ENCODE measurements at places on chromosomes 5 and 9. TPM values are rescaled to one million over a fixed set of nuclear protein-coding genes. Genes with fewer than 3 reads are reported as not detected.

- no peak for DNase-seq
Measured at GRCh38 chr5:166992874-166993722, 1298.3 kb upstream of the WWC1 start.

DNA sequence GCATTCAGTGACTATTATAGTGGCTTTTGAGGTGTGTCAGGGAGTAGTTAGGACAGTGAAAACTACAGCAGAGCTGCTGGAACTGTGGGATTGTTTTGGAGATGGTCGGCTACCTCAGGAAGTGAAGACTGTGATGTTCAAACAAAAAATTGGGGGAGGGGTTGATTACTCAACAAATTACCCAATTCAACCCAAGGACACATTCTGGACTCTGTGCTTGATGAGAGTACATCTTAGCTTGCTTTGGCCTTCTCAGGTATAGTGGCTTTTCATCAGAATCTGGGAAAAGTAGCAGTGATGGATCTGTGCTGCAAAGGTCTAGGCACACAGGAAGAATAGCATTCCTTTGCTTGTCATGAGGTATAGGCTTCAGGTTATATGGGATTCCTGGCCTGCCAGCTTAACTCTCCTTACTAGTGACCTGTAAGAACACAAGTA is 47.0 kb downstream of the SLC44A1 start:
- no peak for DNase-seq

- peak; percentile 98 for DNase-seq
Measured at GRCh38 chr5:126354012-126354857, 69.0 kb upstream of the GRAMD2B start.

DNA sequence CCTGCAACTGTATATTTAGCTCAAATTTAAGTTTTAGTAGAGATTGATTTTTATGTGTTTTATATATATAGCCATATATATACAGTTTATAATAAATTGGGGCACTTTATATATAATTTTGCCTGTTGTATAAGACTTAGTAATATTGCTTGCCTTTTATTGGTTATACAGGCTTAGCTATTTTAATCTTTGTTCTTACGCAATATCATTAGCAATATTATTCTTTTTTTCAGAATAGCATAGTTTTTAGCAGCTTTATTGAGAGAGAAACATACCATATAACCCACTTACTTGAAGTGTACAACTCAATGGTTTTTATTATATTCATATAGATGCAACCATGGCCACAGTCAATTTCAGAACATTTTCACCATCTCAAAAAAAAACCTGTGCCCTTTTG is 28.0 kb downstream of the CDO1 start:
- DNase-seq = no peak

DNA sequence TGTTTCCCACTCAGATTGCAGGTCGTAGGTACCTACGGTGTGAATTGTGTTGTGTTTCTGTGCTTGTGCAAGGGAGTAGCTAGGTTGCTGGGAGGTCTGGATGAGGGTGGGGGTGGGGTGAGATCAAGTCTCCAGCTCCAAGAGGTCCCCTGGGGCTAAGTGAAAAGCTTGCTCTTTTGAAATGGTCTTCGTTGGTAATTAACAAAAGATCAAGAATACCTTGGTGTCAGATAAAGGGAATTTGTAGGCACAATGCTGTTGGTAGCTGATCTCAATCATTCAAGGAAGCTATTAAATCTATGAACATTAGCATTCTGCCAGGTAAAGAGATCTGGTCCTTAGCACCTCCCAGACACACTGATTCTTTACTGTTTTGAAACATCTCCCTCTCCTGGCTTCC is 928 bp upstream of the PCDHGC4 start:
- DNase-seq = no peak

- DNase-seq = no peak
Measured at GRCh38 chr9:88193766-88194165, 55.5 kb upstream of the SPATA31C2 start.

DNA sequence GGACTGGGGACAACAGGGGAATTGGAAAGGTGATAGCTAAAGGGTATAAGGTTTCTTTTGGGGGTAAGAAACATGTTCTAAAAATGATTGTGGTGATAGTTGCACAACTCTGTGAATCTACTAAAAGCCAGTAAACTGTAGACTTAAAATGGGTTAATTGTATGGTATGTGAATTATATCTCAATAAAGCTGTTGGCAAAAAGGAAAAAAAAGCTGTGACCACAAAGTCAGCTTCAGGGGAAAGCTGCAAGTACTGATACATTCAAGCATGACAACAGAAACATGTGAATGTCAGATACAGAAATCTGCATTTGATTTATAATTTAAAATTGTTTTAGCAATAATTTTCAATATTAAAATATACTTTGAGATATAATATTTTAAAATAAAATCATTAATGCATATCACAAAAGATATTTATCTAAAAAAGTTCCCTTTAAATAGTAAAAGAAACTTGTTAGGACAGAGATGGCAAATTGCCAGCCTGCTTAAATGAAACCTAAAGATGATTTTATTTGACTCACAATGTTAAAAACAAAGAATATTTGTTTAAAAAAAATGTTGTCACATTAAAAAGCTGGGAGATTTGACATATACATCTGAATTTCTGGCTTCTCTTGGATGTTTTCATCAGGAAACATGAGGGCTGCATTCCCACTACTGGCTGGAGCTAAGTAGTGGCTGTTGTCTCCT is 66.0 kb downstream of the TBCA start:
- DNase-seq = peak; percentile 20

- DNase-seq = no peak
Measured at GRCh38 chr5:173015598-173016455, 32.3 kb downstream of the ATP6V0E1 start.

DNA sequence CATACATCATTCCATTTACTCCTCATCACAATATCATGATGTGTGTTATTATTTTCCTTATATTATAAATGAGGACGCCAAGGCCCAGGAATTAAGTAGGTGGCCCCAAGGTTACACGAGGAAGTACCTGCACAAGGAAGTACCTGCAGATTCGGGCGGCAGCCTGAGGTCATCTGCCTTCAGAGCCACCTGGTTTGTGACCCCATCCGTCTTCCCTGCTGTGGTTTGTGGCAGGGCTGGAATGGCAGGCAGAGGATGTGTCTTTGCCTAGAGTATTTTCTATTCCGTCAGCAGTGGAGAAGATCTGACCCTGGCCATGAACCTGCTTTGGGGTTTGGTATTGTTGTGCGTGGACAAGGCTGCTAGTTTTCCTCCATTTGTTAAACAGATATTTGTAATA is 59.7 kb downstream of the PDZD2 start:
- no peak for DNase-seq

- peak; percentile 55 for DNase-seq
Measured at GRCh38 chr5:124823380-124823779, 76.9 kb upstream of the ZNF608 start.

DNA sequence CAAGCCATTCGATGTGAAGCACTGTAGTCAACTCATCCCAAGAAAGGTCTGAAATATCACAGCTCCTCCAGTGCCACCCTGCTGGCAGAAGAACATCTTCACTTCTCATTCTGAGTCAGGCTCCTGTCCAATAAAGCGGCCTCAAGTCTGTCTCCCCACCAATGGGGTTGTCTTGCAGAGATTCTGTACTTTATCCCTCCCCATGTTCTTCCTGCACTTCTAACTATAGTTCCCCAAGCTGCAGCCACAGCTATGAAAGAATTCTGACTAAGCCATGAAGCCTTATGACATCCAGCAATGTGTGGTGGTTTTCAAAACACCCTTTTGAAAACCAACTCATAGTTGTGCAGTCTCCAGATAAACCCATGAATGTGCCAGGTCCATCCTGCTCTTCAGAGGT is 6.8 kb downstream of the MACROH2A1 start:
- peak; percentile 60 for DNase-seq

DNA sequence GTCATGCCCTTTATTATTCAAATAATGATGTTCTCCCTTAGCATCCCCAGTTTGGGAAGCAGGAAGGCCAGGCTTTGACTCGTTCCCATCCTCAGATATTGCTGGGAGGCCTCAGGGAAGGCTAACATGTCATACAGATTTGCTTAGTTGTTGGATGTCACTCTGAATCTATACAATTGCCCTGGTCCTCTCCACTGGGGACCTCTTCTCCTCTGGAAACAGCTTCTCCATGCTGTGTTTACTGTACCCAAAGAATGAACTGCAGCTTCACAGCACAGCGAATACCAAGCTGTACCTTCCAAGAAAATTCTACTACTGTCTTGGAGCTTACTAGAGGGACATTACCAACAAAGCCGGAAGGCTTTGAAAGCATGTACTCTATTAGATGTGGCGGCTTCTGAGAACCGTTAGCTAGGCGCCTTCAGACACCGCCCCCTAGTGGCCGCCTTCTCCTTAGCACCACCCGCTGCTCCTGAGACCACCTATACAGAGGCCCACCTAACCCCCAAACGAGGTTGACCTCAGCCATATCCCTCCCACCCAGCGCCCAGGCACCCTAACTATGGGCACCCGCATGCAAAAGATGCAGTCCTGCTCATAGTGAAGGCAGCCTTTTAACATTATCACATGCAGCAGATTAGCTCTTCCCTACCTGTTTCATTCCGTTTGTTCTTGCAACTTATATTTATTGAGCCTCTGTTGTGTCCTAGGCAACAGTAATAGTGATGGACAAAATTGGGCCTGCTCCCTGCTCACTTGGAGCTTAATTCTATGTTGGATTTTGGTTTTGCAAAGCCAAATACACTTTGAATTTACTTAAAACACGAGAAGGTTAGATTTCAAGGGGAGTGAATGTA is 34.9 kb upstream of the FOXI1 start:
- peak; percentile 49 for DNase-seq

GRCh38 chr9:134165357-134166315 is 1.3 kb upstream of the RNU6ATAC start:
- peak; percentile 50 for DNase-seq

PCDHA5 gene
- total RNA-seq = 0.08 TPM

PCDHGB1 gene
- 3.1 TPM for total RNA-seq

SHC3 gene
- 26.5 TPM for total RNA-seq

C5orf52 gene
- not detected for total RNA-seq

CCL27 gene
- total RNA-seq = not detected

HMMR gene
- 1.2 TPM for total RNA-seq

SHOC1 gene
- 0.09 TPM for total RNA-seq

PDCD1LG2 gene
- total RNA-seq = 10.9 TPM
